T-cell (primary cell): ENCODE measurements at places on chromosomes 6 and 20.

DNA sequence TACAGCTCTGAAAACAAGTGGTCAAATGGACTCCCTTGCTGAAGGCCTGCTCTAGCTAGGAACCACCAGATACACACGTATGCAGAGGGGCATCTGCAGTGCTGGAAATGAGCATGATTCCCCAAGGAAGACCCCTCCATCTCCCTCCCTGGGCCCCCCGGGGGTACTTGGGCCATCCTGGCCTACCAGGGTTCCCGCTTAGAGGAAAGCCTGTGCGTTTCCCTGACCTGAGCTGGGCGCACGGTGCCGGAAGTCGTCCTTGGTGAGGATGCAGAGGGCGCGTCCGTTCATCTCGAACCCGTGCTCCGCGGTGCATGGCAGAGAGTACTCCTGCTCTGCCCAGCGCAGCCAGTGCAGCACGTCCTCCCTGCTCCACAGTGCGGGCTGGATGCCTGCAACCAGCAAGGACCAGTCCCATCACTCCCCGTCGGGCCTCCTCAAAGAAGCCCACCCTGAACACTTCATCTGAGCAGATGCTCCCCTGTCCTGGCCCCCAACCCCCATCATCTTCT is 11.8 kb downstream of the ETV7 start:
- no peak for DNase-seq

DNA sequence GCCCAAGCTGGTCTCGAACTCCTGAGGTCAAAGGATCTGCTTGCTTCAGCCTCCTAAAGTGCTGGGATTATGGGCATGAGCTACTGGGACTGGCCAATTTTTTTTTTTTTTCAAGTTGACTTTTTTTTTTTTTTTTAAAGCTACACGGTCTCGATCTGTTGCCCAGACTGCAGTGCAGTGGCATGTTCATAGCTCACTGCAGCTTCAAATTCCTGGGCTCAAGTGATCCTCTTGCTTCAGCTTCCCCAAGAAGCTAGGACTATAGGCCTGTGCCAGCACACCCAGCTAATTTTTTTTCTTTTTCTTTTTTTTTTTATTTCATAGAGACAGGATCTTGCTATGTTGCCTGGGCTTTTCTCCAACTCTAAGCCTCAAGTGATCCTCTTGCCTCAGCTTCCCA is 59.5 kb downstream of the NCOA3 start:
- DNase-seq = no peak

- no peak for DNase-seq
Measured at GRCh38 chr20:46683011-46683667, 6.1 kb downstream of the TP53RK start.

GRCh38 chr20:63861365-63861934 is at the start of gene ABHD16B:
Gene ABHD16B, plus strand, starts transcription at chr20:63861498. Its CDS starts 43 bp downstream, at chr20:63861541.
- DNase-seq = no peak

DNA sequence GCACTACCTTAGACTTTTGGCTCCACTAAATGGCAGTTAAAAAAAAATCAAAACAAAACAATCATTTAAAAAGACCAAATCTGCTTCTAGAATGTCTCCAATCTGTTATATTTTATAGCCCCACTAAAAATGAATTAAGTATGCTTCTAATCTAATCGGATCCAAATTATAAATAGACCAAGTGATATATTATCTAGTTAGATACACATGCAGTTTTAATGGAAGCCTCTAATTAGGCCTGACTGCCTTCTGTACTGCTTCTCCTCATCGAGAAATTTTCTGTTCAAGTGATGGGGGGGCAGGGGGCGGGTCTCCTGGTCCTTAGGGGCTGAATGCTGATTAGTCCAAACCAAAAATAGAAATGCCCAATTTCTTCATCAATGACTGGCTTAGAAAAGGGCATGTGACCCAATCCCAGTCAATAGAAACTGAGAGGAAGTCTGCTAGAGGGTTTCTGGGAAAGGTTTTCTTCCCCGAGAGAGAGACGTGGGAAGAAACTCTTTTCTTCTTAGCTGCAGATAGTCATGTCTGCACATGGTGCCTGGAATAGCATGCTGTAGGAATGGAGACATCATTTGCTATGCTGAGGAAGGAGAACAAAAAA is 6.9 kb downstream of the SESN1 start:
- no peak for DNase-seq

GRCh38 chr6:33677143-33677660 is 34.3 kb downstream of the UQCC2 start:
- DNase-seq = no peak

DNA sequence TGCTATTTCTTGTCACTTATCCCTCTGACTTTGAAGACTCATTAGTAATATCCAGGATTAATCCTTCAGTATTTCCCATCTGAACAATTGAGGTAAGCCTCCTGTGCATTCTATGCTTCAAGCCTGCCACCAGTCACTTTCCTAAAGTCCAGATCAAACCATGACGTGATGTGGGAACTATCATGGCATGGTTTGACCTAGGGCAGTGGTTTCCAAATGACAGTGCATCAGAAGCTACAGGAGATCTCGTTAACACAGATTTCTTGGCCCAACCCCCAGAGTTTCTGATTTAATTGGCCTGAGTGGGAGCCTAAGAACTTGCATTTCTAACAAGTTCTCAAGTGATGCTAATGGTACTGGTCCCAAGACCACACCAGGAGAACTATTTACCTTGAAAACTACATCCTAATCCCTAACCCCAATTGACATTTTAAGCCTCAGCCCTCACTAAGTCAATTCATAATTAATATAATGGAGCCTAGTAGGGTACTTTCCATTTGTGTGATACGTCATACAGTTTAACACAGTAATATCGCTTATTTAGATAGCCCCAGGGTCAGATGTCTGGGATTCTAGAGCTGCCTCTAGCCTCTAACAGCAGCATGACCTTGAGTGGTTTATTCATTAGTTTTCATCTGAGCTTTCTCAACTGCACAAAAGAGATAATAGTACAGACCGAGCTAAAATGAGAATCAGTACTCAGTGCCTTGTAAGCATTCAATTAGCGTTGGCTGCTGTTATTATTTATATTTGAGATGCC is 907.6 kb downstream of the TFAP2A start:
- DNase-seq = no peak

GRCh38 chr6:11323666-11324452 is 91.4 kb upstream of the NEDD9 start:
- peak; percentile 5 for DNase-seq

- no peak for DNase-seq
Measured at GRCh38 chr6:156848533-156848932, 71.4 kb downstream of the ARID1B start.

DNA sequence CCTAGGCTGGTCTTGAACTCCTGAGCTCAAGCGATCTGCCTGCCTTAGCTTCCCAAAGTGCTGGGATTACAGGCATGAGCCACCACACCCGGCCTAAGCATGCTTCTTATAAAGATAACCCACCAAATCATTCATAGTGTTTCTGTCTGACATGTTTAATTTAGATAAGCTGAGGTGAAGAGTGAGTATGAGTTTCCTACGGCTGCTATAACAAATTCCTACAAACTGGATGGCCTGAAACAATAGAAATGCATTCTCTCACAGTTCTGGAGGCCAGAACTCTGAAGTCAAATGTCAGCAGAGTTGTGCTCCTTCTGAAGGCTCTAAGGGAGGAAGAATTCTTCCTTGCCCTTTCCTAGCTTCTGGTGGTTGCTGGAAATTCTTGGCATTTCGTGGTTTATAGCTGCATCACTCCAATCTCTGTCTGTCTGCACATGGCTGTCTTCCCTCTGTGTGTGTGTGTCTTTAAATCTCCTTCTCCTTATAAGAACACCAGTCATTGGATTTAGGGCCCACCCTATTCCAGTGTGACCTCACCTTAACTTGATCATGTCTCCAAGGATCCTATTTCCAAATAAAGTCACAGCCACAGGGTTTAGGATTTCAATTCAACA is 29.9 kb downstream of the MAPK13 start:
- no peak for DNase-seq

GRCh38 chr6:143018955-143019354 is 41.7 kb upstream of the AIG1 start:
- DNase-seq = no peak

DNA sequence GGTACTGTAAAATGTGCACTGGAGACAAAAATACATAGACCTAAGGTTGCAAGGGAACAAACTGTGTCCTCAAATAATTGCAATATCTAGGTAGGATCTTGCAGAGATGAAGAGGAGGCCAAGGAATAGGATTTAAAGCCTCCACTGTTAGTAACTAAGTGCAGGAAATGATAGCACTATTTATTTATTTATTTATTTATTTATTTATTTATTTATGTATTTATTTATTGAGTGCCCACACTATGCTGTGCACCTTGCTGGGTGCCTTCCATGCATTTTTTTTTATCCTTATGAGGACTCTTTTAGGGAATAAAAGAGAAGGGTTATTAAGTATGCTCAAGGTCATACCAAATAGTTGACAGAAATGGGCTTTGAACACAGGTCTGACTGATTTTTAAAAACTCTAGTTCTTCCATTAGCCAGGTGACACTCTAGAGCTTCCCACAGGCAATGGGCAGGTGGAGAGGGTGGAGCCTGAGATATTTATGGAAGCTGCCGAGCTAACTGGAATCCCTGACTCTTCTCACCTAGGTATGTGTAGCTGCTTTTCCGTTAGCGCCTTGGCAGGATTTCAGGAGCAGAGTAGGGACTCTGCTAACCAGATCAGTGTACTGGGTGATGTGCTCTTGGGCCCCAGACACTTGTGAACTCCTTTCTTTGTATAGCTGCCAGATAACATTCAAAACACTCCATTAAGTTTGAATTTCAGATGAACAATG is 12.8 kb upstream of the NUP153 start:
- no peak for DNase-seq

- DNase-seq = no peak
Measured at GRCh38 chr20:55540486-55540885, 464.8 kb downstream of the CBLN4 start.

DNA sequence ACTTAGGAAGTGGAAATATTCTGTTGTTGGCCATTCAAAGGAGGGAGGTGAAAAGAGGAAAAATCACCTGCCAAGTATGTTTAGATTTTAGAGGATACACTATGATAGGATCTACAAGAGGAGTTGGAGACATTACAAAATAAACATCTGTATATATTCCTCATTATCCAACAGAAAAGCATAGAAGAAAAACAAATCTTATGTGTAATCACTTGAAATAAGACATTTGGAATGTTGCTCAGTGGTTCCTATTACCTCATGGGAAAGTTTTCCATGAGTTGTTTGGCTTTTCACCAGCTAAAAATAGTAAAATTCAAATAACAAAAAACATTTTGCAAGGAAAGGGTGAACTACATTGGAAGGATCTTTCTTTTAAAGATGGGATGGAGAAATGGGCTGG is 76.7 kb upstream of the CARMIL1 start:
- no peak for DNase-seq

GRCh38 chr20:33732166-33732970 is 572 bp downstream of the ZNF341 start:
- DNase-seq = no peak
